Sciatic nerve (tissue), 2 donors: ENCODE measurements at places on chromosomes 6 and 20.

DNA sequence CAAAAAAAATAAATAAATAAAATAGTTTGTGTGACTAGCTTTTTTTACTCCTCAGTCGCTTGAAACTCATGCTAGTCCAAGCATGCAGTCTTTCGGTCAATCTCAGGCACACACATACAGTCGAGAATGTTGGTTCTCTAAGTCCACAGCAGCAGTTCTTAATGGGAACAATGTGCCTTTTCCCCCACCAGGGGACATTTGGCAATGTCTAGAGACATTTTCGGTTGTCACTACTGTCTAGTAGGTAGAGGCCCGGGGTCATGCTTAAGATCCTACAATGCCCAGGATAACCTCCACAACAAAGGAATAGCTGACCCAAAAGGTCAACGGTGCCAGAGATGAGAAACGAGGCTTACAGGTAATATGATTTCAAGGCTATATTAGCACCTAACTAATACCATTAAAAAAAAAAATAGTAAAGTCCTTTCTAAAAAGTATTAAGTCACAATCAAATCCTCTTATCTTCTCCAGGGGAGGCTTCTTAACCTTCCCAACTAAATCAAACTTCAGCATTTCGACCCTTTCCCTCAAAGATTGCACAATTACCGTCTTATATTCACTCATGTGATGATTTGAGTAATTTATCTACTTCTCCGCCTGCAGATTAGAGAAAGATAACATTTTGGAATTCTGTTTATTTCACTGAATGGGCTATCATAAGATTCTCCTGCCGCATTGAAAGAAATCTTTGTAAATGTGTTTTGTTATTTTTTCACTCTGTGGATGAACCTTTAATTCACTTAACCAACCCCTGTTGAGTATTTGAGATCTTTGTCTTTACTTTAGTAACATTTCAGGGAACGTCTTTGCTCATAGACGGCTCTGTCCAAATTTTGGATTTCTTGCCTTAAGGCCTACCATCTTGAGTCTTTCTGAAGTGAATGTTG, 8.1 kb upstream of the SALL4 start:
- DNase-seq: no peak

DNA sequence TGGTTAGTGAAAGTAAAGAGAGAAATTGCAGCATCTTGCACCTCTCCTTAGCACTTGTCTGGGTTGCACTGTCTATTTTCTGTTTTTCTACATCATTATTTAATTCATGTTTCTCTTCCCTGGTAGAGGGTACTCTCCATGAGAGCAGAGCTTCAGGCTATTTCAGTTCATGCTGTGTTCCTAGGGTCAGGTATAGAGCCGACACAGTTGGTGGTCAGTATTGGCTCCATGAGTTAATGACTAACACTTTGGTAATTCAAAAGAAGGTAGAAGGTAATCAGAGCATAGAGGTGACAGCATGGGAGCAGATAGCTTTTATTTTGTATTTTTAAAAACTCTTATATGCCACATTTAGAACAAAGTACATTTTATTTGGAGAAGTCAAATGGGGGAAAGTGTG, 42.7 kb downstream of the RIMS1 start:
- no peak for DNase-seq

GRCh38 chr6:3009930-3010329, 10.2 kb downstream of the NQO2 start:
- no peak for DNase-seq

DNA sequence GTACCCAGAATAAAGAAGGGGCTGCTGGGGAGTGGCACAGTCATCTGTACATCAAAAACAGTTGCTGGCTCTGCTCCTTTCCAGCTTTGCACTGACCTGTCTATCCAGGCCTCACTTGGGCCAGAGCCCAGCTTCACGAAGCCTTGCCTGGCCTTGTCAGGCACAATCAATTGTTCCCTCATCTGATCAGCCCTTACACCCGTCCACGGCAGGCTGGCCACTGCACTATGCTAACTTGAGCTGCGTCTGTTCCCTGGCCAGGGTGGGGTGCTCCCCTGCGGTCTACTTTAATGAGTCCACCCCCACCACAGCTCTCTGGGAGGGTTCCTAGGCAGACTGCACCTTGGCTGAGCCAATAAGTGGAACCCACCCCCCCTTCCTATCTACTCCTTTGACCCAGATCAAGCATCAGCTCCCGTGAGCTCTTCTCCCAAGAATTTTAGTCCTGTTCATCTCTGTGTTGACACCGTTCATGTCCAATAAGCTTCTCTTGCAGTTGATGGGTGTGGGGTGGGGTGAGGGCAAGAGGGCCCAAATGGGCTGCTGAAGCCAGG, 74.3 kb upstream of the MLN start:
- no peak for DNase-seq

DNA sequence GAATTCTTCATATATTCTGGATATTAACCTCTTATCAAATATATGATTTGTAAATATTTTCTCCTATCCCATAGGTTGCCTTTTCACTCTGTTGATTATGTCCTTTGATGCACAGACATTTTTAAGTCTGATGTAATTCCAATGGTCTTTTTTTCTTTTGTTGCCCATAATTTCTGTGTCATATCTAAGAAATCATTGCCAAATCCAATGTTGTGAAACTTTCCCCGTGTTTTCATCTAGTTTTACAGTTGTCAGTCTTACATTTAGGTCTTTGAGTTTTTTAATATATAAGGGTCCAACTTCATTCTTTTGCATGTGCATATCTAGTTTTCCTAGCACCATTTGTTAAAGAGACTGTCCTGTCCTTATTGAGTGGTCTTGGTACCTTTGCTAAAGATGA, 111.5 kb downstream of the SESN1 start:
- no peak for DNase-seq

GRCh38 chr6:89198235-89198634, 18.9 kb downstream of the GABRR1 start:
- no peak for DNase-seq

GRCh38 chr20:63232235-63233060, 3.3 kb upstream of the BIRC7 start:
- DNase-seq: no peak

DNA sequence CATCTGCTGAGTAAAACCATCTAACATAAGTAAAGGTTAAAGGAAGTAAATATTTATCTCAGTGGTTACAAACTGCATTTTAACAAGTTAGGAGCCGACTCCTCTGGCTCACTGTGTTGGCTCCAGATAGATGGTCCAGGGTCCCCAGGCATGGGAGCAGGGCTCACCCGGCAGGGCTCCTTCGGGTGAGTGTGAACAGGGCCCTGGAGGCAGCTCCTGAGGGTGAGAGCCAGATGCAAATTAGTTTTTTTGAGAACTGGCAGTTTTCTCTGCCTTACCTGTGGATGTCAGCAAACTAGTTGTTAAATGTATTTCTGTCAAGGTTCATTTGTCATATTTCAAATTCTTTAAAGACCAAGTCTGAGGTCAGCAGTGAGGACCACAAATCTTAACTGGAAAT, 21.5 kb downstream of the TPBG start:
- DNase-seq: no peak

GRCh38 chr6:137549106-137549505, 54.9 kb upstream of the OLIG3 start:
- DNase-seq: no peak

DNA sequence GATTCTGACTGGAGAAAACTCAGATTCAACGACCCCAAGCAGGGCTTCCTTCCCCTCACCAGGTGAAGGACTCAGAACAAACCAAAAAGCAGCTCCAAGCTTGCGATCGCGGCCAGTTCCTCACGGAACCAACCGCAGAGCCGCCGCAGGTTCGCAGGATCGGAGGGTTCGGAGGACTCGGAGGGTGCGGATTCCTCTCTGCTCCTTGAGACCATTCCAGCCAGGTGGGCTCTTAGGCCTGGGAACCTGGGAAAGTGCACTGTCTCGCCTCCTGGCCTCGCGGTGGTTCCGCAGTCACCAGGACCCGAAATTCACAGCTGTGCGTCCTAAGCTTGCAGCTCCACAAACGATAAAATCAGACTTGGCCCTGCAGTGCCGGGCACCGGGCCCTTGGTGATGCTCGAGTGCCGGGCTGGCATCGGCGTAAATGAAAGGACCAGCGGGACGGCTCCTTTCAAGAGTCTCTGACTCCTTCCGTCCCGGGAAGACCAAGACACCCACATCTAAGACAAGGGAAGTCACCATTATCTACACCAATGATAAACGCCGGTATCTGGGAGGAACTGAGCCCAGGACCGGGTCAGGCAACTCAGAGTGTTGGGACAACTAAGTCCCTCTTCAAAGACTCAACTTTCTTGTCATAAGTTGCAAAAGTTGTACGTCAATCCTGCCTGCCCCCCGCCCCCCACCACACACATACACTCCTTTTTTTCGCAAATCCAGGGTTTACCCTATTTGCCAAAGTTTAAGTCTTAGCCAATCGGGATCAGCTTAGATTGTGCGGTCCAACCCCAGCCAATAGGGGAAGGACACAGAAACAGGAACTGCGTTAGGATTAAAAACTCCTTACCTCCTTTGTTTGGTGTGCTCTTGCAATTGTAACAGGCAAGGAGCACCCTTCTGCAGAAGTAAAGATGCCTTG, 69.8 kb upstream of the PRSS16 start:
- DNase-seq: peak; percentile 81

GRCh38 chr6:112595841-112596240, 248.7 kb downstream of the RFPL4B start:
- DNase-seq: no peak

GRCh38 chr20:3067139-3068014, 4.0 kb upstream of the OXT start:
- no peak for DNase-seq

DNA sequence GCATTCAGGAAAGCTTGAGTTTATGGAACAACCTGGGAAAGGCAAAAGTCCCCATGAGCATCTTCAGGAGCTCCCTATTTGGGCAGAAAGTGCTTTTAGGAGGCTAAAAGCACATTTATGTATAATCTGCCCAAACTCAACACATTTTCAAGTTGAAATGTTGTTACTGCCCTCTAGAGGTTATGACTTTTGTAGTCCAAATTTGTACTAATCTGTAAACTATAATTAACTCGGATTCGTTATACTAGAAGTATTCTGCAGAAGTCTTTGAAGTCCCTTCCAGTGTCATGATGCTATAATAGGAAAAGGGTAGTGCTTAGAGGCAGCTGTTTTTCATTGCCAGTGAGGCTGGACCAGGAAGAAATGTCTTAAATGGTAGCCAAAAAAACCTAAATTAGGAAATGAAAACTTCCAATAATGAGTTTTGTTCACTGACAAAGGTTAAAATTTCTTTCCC, 44.8 kb upstream of the EMILIN3 start:
- DNase-seq: no peak

DNA sequence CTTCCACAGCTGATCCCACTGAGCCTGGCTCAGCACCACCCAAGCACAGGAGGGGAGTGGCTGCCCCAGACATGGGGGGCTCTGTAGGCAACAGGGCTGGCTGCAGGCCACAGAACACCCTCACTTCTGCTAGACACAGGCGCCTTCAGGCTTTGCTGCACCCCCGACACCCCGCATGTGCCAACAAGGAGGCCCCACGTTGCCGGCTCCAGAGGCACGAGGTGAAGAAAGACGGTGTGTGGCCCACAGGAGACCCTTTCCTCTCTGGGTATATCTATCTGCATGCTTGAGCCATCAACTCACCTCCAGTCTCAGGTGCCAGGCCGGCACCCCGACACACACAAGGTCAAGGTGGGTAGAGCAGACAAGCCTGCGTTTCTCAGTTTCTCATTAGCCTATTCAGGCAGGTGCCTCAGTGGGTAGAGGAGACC, 158.3 kb downstream of the DLL1 start:
- DNase-seq: peak; percentile 48

GRCh38 chr20:8155229-8155628, 23.2 kb downstream of the PLCB1 start:
- DNase-seq: no peak

DNA sequence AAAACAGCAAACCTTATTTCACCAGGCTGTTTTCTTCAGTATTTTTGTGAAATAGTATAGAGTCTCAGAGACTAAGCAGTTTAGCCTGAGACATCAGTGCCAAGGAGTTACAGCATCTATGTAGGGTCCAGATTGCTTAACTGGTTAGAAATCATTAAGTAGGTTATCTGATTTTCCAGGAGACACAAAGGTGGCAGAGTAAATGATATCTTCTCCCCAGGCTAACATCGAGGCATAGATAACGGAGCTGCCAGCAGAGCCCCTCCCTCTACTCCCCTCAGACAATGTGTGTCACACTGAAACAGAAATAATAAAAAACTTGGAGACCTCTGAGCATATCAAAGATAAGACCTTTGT, 473.0 kb upstream of the CITED2 start:
- no peak for DNase-seq
